ENCODE measurements at places on chromosomes 2 and 18.

DNA sequence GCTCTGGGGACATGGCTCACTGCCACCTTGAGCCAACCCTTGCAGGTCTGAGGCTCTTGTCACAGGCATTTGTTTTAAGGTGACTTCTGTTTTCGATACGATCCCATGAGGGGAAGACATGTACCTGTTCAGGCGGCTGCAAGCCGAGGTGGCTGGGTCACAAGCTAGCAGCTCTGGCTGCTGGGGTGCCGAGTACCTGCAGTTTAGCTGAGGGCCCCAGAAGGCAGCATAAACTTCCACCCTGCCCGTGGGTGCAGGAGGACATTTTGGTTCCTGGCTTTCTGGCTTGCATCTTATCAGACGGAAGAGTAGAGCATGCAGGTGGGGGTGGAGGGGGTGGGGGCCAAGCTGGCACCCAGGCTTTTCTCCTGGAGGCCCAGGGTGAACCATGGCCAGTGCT lies 28.4 kb downstream of the COA5 start:
- DNase-seq: no peak

- DNase-seq: no peak
Observed at GRCh38 chr2:6401301-6401700, 464.4 kb downstream of the CMPK2 start.

DNA sequence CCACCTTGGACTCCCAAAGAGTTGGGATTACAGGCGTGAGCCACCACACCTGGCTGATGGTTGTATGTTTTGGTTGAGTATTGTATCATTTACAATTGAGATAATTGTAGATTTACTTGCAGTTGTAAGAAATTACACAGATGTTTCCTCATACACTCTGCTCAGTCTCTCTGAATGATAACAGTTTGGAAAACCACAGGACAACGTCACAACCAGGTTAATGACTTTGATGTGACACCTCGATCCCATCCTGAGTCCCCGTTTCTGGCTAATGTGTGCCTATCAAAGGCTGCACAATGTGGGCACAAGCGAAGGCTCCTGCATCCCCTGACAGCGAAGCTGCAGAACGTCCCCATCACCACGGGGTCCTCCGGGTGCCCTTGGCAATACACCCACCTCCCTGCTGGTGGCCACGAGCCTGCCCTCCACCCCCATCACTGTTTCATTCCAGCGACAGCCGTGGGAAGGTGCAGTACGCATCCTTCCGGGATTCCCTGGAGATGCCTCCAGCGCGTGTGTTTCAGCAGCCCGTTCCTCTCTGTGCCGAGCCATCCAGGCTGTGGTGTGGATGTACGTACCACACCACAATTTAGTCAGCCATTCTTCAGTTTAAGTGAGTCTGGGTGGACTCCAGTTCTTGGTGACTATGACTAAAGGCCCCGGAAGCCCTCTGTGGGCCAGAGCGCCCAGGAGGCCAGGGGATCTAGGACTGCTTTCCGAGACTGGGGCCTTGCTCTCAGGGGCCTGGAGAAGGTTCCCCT lies 4.3 kb upstream of the PDCD1 start:
- DNase-seq: no peak

GRCh38 chr2:143960177-143960576 lies 559.7 kb downstream of the ZEB2 start:
- no peak for DNase-seq

GRCh38 chr2:235413064-235413463 lies 80.8 kb upstream of the AGAP1 start:
- DNase-seq: no peak

DNA sequence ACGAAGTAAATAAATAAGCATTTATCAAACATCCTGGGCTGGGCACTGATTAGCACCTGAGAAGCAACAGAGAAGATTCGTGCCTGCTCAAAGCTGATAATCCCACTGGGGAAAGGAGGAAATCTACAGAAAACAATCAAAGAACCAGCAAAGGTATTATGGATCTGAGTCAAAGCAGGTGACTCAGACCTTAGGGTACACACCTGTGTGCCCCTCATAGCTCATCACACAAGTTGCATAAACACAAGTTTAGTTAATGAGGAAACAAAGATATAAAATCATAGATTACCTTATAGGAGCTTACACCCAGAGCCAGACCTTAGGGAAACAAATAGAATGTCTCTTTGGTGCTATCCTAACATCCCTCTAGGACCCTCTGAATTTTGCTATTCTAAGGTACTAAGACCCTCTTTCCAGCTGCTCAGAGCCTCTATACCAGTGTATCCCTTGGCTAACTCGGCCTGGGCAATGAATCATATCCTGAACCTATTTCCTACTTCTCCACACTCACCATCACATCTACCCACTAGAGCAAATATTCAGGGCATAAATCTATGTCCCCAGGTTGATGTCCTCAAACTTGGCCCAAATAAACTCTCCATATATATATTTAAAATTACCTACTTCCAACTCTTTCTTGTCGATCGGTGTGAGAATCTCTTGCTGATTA lies 19.3 kb upstream of the CTIF start:
- no peak for DNase-seq

- no peak for DNase-seq
Observed at GRCh38 chr2:197604117-197604860, 71.1 kb downstream of the RFTN2 start.

DNA sequence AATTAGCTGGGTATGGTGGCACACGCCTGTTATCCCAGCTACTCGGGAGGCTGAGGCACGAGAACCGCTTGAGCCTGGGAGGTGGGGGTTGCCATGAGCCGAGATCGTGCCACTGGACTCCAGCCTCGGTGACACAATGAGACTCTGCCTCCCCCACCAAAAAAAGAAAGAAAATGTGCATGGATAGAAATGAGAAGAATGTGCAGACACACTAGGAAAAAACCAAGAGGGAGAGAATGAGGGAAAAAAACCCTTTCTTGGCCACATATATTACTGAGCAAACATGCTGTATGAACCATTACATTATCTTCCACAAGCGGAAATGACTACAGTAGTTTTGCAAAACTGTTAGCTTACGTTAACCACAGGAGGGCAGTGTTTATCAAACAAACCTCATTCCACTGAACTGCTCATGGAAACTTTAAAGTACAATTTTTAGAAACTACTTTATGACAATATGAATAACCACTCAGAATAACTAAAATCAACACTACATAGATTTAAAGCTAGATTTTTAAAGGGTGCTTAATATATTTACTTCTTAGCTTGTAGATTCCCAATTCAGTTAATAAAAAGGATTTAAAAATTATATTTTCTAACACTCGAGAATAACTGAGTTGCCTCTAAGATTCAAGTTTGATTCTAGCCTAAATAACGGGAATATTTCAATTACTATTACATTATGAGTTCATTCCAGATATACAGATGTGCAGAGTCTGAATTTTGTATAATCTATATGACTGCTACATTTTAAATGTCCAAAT lies 26.4 kb downstream of the ASXL2 start:
- DNase-seq: no peak

DNA sequence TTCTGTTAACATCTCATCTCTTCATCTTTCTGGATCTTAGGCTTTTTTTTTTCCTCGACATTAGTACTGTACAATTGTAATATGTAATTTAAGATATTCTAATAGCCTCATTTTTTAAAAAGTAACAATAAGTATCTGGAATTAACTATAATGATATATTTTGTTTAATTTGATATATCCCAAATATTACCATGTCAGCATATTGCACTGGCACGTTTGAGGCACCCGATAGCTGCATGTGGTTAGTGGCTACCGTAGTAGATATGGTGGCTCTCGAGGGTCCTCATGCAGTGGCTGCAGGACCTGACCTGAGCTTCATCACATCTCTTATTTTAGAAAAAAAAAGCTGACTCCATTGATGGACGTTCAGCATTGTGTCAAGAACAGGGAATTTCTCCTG lies 371.9 kb downstream of the DPP10 start:
- DNase-seq: no peak

- no peak for DNase-seq
Observed at GRCh38 chr2:180664507-180664906, 315.9 kb upstream of the UBE2E3 start.

DNA sequence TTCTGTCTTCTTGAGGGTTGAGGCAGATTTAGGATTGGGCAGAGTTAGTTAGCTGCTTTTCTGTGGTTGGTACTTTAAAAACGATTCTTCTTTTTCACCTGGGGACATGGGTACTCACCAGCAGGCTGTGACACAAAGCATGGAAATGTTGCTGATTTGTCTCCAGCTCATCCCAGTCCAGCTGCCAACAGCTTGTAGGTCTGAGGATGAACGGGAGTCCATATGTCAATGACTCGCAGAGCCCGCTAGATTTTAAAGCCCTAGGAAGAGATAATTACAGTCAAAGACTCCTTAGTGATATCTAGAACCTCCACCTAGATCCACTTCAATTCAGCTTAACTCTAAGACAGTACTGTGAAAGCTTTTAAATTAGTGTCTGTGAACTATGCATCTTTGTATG lies 20.8 kb downstream of the DOK1 start:
- DNase-seq: no peak

DNA sequence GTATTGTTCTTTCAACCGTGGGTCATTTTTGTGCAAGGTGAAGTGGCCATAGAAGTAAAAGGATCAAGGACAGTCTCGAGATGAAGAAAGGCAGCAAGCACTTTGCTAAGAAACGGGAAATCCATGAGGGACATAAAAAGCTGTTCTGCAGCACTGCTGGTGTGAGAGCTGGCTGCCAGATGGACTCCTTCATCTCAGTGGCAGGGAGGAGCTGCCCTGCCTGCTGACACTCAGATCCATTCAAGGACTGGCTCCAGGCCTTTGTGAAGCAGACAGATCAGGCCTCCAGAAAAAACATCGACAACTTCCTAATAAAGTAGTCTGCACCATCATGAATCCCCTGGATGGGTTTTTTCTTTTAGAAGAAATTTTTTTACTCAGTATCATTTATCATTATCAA lies 29.5 kb downstream of the RMC1 start:
- no peak for DNase-seq

GRCh38 chr2:111196435-111196834 lies 75.7 kb downstream of the BCL2L11 start:
- no peak for DNase-seq

GRCh38 chr2:63522950-63523349 lies 65.3 kb downstream of the WDPCP start:
- DNase-seq: no peak
